HFFc6 (cell line): ENCODE measurements at places on chromosomes 3 and 15.
A peak's percentile ranks its signal among the peaks of the same experiment; 100 is the strongest.

GRCh38 chr15:75815811-75816719, 27.2 kb upstream of the UBE2Q2 start:
- no peak for DNase-seq

- no peak for DNase-seq
Observed at GRCh38 chr3:180875124-180875698, 37.3 kb upstream of the FXR1 start.

DNA sequence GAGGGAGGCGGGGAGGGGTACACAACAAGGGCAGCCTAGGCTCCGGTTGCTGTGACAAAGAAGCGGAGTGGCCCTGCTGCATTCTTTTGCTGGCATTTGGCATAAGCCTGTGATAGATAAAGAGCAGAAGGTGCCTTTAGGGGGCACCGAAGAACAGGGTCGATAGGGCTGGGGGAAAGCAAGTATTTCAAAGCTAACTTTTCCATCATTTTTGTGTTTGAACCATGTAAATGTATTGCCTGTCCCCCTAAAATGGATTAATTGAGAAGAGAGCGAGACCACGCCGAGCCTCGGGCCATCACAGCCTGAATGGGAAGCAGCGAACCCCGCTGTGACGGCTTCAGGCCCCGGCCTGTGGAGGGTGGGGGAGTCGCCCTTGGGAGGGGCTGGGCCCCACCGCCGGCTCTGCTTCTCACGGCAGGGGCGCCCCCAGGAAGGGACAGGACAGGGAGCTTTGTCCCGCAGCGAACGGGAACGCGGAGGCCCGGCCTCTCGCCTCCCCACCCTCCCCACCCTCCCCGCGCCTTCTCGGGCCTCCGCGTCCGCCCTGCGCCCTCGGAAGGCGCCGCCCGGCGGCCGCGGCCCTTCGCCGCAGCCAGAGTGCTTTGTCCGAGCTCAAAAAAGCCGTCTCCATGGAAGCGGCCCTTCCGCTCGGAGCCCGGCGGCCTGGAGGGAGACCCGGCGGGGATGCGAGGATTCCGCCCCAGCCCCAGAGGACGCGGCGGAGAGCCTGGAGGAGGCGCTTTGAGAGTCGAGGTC, 32.4 kb upstream of the ALDH1L1 start:
- peak; percentile 38 for DNase-seq

DNA sequence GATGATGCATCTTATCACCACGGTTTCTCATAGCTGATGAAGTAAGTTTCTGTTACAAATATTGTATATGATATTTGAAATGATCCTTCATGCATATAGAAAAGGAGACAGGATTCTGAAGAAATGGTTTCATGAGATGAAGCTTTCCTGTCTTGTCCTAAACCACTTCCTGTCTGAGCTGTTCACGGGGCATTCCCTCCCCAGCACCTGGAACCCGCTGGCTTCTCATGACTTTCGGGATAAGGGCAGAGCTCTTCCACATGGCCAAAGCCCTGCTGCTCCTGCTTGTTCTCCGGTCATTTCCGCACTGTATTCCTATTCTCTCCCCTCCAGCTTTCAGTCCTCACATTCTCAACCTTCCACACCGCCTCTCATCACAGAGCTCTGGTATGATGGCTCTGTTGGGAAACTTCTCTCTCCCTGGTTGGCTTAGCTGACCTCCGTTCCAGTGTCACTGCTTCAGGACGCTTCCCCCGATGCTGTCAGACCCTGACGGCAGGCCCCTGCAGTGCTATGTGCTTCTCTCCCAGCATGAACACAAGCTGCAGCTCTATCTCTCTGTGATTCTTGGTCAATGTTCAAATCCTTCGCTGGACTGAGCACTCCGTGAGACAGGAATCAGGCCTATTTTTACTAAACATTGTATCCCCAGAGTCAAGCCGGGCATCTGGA, 86.9 kb upstream of the HERC1 start:
- no peak for DNase-seq

DNA sequence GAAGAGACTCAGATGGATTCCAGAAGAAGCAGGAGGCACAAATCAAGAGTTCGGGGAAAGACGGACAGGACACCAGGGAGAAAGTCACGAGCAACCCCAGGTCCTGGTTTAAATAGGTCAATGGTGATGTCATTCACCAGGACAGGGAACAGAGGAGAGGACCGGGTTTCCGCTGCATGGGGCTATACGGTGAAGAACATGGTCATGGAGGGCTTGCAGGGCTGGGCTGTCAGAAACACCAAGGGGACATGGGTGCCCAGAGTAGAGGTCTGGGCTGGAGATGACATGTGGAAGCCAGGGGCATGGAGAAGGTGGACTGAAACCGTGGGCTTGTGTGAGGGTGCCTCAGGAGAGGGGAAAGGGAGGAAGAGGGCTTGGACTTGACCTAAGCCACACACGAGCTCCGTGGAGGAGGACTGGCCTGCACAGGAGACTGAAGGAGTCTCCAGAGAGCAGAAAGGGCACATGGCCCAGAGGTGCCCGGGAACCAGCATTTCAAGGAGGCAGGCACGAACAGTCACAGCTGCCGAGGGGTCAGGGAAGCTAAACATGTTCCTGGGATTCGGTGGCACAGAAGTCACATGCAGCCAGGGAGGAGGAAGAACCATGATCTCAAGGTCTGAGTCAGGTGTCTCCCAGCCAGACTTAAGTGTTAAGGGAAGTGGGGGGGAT, 54.2 kb upstream of the RPL32 start:
- no peak for DNase-seq

- DNase-seq = no peak
Observed at GRCh38 chr15:94265982-94266381, 34.6 kb downstream of the MCTP2 start.

GRCh38 chr15:42012241-42012640, 8.6 kb downstream of the PLA2G4E start:
- DNase-seq = no peak

GRCh38 chr3:150059729-150060128, 89.0 kb upstream of the PFN2 start:
- no peak for DNase-seq

DNA sequence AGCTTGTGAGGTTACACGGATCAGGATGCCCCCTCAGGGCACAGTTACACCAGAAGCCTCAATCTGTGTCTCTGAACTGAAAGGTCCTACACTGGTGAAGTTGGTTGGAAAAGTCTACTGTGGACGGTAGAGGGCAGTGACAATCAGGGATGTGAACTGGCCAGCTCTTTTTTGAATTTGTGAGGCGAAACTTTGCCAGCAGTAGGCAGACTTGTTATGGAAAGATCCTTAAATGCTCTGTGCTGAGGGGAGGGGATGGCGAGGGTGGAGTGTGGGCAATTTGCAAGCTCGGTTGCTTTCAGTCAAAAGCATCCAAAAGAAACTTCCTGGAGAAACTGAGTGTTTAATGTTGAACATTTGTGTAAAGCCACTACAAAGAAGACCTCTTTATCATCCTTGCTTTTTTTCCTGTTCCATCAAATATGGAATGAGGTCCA, 127.4 kb upstream of the ABHD17C start:
- DNase-seq = peak; percentile 83

GRCh38 chr15:31457161-31457560, 130.5 kb downstream of the KLF13 start:
- DNase-seq = no peak

DNA sequence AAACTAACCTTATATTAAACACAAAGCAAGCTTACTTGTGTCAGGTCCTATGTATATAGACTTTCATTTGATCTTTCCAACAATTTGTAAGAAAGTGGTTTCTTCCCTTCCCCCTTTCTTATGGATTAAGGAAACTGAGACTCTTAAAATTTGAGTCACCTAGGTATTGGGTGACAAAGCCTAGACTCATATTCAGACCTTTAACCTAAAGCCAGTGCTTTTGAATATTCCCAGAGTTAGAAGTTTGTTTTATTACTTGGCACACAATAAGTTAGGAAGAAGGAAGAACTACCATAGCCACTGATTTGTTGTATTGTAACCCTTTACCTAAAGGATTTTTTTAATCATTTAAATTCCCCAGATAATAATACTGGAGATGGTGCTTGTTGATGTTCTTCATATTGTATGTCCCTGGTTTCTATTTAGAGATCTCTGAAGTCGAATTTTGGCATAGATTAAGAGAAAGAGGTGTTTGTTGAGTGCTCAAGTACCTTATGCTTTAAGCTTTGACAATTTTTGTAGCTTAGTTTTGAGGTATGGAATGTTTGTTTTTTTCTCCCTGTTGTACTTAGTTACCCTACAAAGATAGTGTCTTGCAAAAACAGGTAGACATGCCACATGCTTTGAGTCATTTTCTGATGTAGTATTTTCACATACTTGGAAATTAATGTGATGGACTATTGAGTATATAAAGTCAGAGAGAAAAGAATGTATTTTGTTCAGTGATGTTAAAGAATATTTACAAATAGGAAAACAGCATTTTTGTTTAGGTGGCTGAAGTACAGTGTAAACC, 11.2 kb downstream of the TSC22D2 start:
- DNase-seq = peak; percentile 20

DNA sequence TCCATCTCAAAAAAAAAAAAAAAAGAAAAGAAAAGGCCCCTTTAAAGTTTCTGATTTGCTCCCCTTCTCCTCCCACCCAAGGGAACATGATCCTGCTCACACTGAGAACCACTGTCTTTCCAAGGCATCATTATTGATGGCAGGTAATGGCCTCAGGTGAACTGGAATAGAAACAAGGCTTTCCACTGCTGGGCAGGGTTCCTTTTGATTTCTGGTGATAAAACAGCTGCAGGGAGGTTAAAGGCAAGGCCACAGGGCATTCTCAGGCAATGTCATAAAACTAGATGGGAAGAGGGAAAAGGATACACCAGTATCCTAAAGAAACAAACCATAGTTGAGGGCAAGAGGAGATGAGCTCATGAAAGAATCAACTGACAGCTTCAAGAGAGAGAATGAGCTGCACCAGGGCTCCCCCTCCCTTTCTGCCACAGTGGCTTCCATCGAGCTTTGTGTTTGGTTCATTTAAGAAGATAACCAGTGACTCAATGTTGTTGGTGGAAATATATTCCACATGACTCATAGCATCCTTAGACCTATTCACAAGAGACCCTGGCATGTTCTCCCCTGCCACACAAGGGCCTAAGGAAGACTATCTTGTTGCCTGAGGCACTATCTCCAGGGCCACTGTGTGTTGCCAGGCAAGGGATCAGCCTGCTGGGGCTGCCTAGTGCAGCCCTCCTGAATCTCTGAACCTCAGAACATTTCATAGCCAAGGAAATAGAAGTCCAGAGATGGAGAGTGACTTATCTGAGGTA, 86.4 kb downstream of the WDR76 start:
- peak; percentile 98 for DNase-seq

GRCh38 chr3:14156843-14157561, 21.4 kb downstream of the XPC start:
- DNase-seq = no peak

DNA sequence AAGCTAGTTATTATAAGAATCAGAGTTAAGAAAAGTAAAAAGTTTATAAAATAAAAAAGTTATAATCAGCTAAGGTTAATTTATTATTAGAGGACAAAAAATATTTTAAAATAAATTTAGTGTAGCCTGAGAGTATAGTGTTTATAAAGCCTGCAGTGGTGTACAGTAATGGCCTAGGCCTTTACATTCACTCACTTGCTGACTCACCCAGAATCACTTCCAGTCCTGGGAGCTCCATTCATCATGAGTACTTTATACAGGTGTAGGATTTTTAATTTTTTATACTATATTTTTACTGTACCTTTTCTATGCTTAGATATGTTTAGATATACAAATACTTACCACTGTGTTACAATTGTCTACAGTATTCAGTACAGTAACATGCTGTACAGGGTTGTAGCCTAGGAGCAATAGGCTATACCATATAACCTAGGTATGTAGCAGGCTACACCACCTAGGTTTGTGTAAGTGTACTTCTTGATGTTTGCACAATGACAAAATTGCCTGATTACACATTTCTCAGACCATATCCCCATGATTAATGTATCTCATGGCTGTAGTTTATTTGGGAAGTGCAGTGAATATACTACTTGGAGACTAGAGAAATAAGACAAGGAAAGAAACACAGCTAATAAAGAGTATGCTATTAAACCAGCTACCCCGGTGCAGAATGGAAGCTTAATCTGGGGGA, 101.9 kb upstream of the GALNT15 start:
- peak; percentile 46 for DNase-seq

DNA sequence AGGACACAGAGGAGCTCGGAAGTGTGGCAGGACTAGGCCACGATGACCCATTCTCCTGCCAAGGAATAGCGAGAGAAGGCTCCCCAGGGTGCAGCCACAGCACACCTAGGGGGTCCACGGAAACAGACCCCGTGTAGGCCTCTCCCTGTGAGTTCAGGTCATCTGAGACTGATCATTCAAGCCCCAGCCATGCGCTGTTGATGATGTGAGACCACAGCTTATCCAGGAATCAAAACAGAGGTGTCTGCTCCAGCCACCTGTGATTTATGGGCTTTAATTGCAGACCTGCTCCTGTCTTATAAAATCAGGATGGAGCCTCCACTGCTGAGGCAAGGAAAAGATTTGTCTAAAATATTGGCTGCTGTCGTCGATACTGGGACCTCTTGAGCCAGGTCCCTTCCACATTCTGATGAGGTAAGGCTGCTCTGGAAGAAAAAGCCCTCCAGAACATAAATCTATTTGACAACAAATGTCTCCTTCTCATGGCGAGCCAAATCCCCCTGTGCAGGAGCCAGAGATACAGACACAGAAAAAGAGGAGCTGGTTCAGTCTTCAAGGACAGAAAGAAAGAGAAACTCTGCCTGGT, 186.7 kb downstream of the TJP1 start:
- no peak for DNase-seq

- peak; percentile 85 for DNase-seq
Observed at GRCh38 chr3:58271901-58272501, 34.0 kb upstream of the RPP14 start.

DNA sequence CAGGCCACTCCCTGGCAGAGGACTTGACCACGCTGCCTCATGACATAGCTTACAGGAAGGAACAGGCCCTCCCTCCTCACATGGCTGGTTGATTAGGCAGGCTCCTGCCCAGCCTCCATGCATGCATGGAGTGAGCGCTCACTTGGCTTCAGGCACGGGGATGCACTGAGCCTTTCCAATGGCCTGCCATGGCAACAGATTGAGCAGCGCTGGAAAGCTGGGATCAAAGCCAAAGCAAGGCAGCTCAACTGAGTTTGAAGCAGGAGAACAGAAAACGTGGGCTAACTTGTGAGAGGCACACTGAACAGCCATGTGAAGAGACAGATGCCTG, 5.9 kb upstream of the GRAMD2A start:
- peak; percentile 90 for DNase-seq

- DNase-seq = no peak
Observed at GRCh38 chr15:83474578-83474977, 27.4 kb downstream of the SH3GL3 start.

DNA sequence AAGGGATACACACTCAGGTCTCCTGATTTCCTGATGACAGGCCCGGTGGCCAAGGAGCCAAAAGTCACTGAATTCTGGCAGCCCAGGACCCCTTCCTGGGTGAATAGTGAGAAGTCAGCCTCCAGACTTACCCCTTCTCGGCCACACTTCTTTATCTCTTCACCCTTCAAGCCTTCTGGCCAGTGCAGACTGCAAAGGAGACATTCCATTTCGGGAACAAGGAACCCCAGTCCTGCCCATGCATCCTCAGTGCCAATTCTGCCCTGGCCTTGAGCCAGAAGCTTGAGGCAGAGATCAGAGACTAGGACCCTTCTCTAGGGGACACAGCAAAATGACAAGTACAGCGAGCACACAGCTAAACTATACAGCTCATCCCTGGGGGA, 28.8 kb downstream of the GRAMD2A start:
- DNase-seq = no peak

- no peak for DNase-seq
Observed at GRCh38 chr3:145639875-145640274, 521.1 kb downstream of the PLOD2 start.
